GM12864 (cell line): ENCODE measurements at places on chromosomes 1 and 21.

GRCh38 chr1:41525891-41526587, 41.6 kb upstream of the EDN2 start:
- no peak for DNase-seq

DNA sequence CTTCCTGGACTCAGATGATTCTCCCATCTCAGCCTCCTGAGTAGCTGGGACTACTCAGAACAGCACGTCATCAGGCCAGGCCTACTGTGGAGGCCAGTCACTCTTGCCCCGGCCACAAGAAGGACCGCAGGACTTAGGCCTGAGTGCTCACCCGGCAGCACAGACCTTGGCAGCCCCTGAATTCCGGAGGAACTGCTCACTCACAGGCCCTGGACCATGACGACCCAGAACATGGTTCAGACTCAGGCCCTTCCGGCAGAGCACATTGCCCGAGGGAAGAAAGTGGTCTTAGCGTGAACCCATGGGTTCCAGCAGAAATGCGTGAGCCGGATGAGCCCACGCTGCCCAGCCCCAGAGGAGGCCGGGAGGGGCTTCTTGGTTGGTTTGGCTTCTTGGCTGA, 177.3 kb upstream of the TMEM51 start:
- no peak for DNase-seq

- DNase-seq, result no peak
Observed at GRCh38 chr1:183676586-183677189, 23.6 kb upstream of the APOBEC4 start.

DNA sequence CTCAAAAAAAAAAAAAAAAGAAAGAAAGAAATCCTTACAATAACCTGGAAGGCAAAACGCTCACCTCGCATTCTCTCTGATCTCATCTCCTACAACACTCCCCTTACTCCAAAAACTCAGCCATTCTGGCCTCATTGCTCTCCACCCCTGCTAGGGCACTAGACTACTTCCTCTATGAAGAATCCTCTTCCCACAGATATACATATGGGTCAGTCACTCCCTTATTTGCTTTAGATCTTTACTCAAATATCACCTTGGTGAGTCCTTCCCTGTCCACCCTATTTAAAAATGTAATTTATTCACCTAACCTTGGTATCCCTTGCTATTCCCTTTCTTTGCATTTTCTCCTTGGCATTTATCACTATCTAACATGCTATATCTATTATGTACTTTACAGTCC, 24.6 kb upstream of the KIF1B start:
- DNase-seq, result no peak

- DNase-seq, result no peak
Observed at GRCh38 chr1:51636764-51637522, 20.1 kb downstream of the OSBPL9 start.

DNA sequence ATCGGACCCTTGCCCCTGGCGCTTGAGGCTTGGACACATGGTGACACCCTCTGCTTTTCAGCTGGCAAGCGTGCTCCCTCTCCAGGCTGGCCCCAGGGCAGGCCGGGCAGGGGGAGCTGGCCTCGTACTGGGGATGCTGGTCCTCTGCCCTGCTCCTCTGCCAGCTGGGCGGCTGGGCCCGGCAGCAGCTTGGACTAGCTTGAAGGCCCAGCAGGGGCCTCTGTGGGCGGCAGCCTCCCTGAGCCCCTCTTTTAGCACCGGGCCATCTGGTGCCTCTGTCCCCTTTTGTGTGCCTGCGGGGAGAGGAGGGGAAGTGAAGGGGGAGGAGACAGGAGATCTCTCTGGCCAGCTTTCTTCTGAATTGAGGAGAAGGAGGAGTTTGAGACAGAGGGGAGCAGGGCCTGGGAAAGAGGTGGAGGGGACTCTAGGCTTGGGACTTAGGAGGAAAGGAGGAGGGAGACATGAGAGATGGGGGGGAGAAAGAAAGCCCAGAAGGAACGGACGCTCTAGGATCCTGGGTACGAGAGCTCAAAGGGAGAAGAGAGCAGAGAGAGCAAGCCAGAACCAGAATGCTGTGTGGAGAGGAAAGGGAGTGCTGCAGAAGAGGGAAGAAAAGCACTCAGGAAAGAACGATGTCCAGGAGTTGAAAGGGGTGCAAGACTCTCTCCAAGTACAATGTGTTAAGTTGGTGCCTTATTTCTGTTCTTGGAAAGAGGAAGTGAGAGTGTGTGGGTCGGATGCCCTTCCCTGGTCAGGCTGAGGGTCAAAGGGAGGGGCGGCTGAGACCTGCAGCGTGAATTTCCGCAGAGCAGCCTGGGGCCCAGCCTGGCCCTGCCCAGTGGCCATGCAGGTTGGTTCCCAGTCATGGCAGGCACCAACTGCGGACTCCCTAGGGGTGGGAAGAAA, 40.3 kb downstream of the IER5 start:
- no peak for DNase-seq

GRCh38 chr1:70847013-70847412, 200.6 kb downstream of the PTGER3 start:
- DNase-seq, result no peak
